Activated B cell treated with CpG ODN at 0.5 μM for 24 hours (primary cell): ENCODE measurements at places on chromosomes 1 and 21.
A peak's percentile ranks its signal among the peaks of the same experiment; 100 is the strongest.

- DNase-seq = no peak
Measured at GRCh38 chr1:226135059-226135651, 51.4 kb downstream of the ACBD3 start.

GRCh38 chr21:27693376-27693775 is 726.5 kb upstream of the ADAMTS5 start:
- no peak for DNase-seq

DNA sequence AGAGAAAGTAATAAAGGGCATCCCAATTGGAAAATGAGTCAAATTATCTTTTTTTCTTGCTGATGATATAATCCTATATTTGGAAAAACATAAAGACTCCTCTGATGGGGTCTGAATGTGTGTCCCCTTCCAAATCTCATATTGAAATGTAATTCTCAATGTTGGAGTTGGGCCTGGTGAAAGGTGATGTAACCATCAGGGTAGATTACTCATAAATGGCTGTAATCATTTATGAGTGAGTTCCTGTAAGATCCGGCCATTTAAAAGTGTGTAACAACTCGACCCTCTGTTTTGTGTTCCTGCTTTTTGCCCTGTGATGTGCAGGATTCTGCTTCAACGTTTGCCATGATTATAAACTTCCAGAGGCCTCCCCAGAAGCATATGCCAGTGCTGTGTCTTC is 44.3 kb upstream of the MAP1LC3C start:
- DNase-seq = no peak

- no peak for DNase-seq
Measured at GRCh38 chr1:48943826-48944225, 167.1 kb upstream of the BEND5 start.

GRCh38 chr1:26078286-26079177 is 11.1 kb upstream of the TRIM63 start:
- no peak for DNase-seq

DNA sequence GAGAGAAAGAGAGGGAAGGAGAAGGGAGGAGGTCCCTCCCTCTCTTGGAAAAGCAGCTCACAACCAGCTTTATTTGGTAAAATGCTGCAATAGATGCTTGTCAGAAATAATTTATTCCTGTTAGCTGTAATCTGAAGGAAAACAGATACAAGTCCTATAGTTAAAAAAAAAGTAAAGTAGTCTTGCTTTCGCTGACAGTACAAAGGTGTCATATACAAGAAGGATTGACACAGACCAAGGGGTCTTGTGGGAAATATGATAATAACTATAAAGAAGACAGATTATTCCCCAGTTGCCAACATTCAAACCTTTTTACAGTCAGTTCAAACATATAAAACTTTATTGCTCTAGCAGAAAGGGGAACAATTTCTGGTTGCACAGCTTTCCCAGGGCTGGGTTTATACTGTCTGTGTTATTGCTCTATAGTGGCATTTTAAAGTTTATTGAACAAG is 145.0 kb downstream of the PBX1 start:
- DNase-seq = no peak

DNA sequence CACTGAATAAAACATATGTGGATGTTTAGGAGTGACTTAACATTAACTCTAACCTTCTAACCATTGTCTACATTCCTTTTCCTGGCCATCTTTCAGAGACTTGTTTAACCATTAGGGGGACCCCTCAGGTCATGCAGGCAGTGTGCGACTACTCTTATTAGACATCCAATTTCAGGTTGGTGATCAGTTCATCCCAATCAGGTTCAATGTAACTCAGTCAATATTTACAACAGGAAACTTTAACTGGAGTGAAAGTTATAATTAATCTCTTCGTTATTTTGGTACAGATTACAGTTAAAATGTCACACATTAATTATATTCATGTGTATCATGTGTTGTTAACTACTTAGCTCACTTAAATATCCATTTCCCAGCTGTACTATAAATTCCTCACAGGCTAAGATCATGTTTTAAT is 68.8 kb upstream of the RGS1 start:
- DNase-seq = no peak

DNA sequence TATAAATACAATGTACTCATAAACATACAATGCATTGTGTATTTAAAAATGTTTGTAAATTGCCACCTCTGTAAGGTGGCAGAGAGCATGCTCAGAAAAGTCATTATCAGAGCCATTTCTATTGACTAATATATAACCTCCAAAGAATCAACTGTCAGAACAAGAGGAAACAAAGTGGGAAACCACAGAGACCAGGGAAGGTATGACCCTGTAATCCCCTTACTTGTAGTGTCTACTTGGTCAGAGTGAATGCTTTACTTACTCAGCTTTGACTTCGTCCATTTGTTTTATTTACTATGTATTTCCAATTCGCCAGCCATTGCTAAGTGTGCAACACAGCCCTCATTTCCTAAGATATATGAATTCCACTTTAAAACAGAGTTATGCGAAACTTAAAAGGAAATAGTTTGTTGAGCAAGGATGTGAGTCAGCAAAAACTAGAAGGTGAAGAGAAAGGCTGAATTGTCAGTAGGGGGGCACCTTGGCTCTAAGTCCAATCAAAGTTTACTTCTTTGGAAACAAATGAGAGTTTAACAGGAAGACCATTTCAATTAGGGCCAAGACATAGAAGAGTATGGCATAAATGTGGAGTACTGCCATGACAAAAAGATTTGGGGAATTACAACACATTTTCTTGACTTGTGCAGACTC is 671.7 kb upstream of the PTBP2 start:
- no peak for DNase-seq

- DNase-seq = no peak
Measured at GRCh38 chr1:26156285-26157038, 2.4 kb upstream of the FAM110D start.

DNA sequence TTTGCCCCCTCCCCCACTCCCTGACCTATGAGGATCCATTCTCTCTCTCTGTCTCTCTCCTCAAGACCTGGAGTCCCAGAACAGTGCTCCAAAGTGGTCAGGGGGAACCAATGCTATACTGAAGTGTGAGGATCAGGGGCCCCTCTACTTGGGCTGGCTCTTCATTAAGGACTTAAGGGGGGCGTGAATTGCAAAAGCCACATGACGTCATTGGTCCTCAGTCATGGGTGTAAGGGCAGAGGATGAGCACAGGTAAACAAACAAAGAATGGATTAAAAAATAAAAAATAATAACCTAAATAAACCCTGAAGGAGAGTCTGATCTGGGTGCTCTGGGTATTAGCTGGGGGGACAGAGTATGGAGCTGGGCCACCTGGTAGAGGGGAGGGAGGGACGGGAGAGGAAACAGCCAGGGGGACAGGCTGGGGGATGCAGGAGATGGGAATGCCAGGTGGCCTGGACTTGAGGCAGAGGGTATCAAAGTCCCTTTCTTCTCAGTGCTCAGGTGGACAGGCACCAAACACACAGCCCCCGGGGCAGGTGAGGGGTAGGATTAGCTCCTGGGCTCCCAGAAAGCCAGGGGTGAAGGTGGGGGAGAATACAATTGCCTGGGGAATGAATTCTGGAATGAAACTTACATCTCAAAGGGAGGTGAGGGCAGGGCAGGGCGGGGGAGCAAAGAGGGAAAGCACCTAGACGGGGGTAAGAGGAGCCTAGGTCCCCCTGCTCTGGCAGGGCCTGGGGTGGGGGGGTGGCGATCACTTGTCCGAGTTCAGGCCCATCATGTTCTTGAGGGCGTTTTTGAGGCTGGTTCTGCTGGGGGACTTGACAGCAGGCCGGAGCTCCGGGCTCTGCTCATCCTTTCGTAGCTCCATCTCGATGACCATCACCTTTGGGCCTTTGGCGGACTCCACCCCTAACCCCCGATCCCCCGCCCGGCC is 4.6 kb downstream of the MPZ start:
- DNase-seq = no peak

DNA sequence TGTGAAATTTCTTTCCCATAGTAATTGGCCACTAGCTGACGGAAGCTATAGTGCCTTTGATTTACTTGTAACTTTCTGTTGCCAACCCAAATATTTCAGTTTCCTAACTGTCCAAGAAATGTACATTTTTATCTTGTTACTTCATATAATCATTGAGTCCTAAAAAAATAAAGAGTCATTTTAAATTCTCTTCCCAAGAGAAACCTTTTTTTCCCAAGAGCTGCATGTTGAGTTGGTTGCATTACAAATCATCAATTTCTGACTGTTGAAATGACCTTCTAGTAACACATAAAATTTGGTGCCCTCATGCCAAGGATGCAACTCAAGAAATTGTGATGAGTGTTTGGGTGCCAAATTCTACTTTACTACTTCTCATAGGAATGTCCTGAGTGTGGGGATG is 61.0 kb downstream of the HMCN1 start:
- DNase-seq = no peak

DNA sequence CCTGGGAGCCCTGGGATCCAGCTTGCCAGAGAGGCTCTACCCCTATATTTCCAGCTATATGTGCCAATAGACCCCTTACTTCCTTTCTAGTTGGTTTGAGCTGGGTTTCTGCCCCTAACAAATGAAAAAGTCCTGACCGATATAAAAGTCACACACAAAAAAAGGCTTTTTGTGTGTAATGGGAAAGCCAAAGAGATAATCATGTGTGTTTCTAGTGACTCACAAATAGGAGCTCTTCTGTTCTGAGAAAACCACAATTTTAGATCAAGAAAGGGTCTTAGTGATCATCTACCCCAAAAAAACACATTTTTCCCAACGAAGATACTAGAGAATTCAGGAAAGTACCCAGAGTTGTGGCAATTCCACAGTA is 23.0 kb upstream of the PLEKHA6 start:
- no peak for DNase-seq

DNA sequence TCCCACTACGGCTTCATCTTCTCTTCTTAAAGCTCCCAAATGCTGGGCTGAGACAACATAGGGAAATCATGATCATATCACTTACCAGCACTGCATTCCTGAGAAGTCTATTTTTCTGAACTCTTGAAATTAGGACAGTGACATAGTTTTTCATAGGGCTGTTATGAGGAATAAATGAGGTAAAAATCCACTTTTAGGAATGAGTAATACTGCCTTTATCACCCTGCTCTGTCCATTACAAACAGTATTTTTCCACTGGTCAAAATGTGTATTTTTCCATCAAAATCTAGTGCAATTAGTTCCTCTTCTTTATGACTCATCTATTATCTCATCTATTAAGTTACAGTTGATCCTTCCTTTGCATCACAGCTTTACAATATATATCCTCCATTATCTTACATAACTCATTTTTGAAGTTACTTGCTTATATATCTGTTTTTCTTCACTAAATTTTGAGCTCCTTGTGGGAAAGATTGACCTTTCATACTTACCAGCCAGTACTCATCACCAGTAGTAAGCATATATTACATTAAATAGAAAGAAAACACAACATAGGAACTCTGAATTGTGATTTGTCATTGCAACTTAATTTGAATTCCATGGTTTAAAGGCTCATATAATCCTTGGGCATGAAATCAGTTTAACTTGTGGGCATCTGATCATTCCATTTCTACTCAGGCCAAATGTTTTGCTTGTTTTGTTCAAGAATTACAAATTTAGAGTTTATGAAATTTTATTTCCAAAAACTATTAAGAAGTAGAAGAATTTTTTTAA is 37.1 kb downstream of the PRRX1 start:
- DNase-seq = no peak

DNA sequence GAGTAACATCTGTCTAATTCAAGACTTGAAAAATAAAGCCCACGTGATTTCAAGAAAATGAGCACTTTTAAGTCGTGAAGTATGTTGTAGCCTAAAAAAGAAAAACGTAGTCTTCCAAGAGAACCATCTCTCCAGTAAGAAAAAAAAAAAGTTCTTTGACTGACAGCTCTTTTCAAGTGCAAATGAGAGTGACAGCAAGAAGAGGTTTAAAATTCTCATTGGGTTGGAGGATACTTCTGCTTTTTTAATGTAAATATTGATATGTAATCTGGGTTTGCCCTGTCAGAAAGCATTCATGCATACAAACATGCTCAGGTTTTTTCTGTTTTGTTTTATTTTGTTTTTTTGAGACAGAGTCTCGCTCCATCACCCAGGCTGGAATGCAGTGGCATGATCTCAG is 32.3 kb upstream of the PRDM2 start:
- no peak for DNase-seq

- DNase-seq = no peak
Measured at GRCh38 chr1:78385744-78386462, 104.9 kb upstream of the PTGFR start.

- no peak for DNase-seq
Measured at GRCh38 chr1:234478152-234478480, 863 bp downstream of the TARBP1 start.

DNA sequence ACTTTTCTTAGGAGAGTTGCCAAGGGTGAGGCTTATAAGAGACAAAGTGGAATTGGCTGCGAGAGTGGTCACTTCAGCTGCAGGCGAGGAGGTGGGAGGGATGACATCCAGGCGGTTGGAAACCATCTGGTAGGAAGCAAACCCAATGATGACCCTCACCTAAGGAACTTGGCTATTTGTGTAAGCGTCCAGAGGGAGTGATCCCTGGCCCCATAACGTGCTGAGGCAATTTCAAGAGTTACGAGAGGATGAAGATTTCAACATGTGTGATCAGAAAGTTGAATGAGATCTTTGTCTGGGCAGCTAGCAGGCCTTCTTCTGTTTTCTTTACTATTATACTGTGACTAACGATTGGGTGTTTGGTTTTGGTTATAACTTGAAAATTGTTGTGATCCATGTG is 102.7 kb upstream of the VANGL1 start:
- no peak for DNase-seq

DNA sequence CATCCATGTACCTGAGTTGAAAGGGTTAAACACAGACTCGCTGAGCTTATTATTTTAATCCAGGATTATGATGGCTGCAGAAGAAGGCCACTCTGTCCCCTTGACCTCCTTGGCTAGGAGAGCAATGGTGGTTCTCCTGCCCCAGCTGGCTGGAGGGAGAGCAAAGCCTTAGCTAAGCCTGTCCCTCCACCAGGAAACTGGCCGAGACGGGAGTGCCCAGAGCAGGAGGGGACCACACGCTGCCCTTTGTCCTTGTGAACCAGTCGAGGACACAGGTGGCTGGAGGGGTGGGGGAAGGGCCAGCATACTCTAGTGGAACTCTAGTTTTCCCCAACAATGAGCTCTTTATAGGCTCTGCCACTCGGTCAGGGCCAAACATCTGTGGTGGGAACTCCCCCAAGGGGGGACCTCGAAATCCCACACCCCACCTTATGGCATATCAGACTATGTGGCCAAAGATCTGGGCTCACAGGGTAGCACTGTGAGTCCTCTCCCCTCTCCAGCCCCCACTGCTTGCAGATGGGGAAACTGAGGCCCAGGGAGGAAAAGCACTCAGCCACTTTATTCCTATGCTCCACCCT is 12.9 kb downstream of the KIAA1614 start:
- DNase-seq = no peak

GRCh38 chr1:244801246-244801645 is 34.2 kb upstream of the COX20 start:
- DNase-seq = peak; percentile 36

DNA sequence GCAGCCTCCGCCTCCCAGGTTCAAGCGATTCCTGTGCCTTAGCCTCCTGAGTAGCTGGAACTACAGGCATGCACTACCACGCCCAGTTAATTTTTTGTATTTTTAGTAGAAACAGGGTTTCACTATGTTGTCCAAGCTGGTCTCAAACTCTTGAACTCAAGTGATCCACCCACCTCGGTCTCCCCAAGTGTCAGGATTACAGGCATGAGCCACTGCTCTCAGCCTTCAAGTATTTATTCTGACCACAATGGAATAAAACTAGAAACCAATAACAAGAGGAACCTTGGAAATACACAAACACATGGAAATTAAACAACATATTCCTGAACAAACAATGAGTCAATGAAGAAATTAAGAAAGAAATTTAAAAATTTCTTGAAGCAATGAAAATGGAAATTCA is 32.7 kb upstream of the DR1 start:
- no peak for DNase-seq

- DNase-seq = no peak
Measured at GRCh38 chr1:115740811-115741210, 27.7 kb downstream of the CASQ2 start.
